Frontal cortex (tissue), 4 donors: ENCODE measurements at places on chromosomes 16 and 17. TPM values are rescaled to one million over a fixed set of nuclear protein-coding genes. Genes with fewer than 3 reads are reported as not detected.

The DPH1 gene
- 21.6 TPM for total RNA-seq

The ESRP2 gene
- total RNA-seq, result not detected

The TBC1D3I gene
- under 0.01 TPM for total RNA-seq

The TMEM235 gene
- total RNA-seq, result not detected

The ASB16 gene
- total RNA-seq, result not detected

The HSPB9 gene
- under 0.01 TPM for total RNA-seq

The HOXB6 gene
- total RNA-seq, result not detected

The PMFBP1 gene
- total RNA-seq, result 0.41 TPM

The KRT12 gene
- not detected for total RNA-seq

The FOXO3B gene
- 9.4 TPM for total RNA-seq

The SLFN14 gene
- 0.41 TPM for total RNA-seq

The ERN2 gene
- total RNA-seq, result not detected

The CLEC18C gene
- total RNA-seq, result 0.41 TPM

The TMEM256 gene
- total RNA-seq, result 80.3 TPM

The NPIPA8 gene
- total RNA-seq, result 4.9 TPM

The KRTAP4-4 gene
- total RNA-seq, result not detected

The SLC47A2 gene
- total RNA-seq, result under 0.01 TPM

The ZNF385C gene
- total RNA-seq, result 0.41 TPM

The LRRC75A gene
- total RNA-seq, result 3.3 TPM

The TPSG1 gene
- total RNA-seq, result not detected

The AKTIP gene
- 43.2 TPM for total RNA-seq

The PIK3R6 gene
- under 0.01 TPM for total RNA-seq

The SPATA2L gene
- 20.0 TPM for total RNA-seq

The RPA1 gene
- 19.2 TPM for total RNA-seq

The SLC22A31 gene
- not detected for total RNA-seq

The EVPLL gene
- total RNA-seq, result not detected

The P2RX1 gene
- total RNA-seq, result not detected

The EPX gene
- total RNA-seq, result not detected

The ASIC2 gene
- total RNA-seq, result 28.9 TPM

The SEPTIN12 gene
- not detected for total RNA-seq

The FGF11 gene
- total RNA-seq, result 5.3 TPM

The GOSR1 gene
- 28.5 TPM for total RNA-seq

The CEMP1 gene
- 0.41 TPM for total RNA-seq

The MPO gene
- total RNA-seq, result 1.2 TPM

The C16orf92 gene
- not detected for total RNA-seq

The CDH11 gene
- 313 TPM for total RNA-seq

The SSTR5 gene
- not detected for total RNA-seq

The YBX2 gene
- total RNA-seq, result 1.2 TPM
